Hepatic stellate cell (primary cell): ENCODE measurements at places on chromosomes 13 and 19.

- DNase-seq: no peak
Measured at GRCh38 chr13:26310470-26310869, 56.5 kb downstream of the CDK8 start.

- DNase-seq: peak; percentile 83
Measured at GRCh38 chr19:54418030-54418929, 3.0 kb downstream of the TTYH1 start.

DNA sequence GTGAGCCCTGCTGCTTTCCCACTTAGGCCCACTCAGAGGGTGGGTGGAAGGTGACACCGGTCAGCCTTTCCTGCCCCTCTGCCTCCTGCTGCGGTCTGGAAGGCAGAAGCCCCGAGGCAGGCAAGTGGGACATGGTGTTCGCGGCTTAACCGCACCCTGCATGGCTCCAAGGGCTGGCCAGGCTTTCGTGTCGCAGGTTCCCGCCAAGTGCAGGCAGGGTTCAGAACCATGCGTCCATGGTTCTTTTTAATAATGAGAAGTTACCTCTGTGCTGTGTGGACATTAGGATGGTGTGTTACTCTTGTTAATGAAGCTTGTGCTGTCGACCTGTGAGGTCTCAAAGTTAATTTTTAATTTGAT lies 986 bp downstream of the DGKH start:
- DNase-seq: no peak

GRCh38 chr19:41174297-41174928 lies 18.6 kb upstream of the CYP2S1 start:
- no peak for DNase-seq

GRCh38 chr13:77530875-77531274 lies 4.6 kb upstream of the SCEL start:
- DNase-seq: no peak

GRCh38 chr13:43688227-43688907 lies 98.4 kb downstream of the ENOX1 start:
- DNase-seq: no peak

- peak; percentile 17 for DNase-seq
Measured at GRCh38 chr13:29436291-29436690, 159.2 kb downstream of the SLC7A1 start.

DNA sequence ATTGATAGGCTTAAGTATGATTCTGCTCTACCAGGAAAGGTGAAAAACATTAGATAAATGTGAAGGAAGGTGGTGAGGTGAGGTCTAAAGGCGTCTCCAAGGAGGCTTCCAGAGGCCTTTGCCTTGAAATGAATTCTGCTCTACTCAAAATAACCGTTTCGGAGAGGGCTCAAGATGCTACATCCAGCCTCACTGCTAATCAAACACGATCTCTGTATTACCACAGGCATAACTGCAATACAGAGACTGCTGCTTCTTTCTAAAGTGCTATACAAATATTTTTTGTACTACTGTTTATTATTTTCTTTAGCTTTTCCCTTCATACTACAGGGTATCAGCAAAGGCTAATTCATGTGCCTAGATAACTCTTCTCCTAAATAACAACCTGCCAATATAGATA lies 16.8 kb downstream of the MBNL2 start:
- no peak for DNase-seq

DNA sequence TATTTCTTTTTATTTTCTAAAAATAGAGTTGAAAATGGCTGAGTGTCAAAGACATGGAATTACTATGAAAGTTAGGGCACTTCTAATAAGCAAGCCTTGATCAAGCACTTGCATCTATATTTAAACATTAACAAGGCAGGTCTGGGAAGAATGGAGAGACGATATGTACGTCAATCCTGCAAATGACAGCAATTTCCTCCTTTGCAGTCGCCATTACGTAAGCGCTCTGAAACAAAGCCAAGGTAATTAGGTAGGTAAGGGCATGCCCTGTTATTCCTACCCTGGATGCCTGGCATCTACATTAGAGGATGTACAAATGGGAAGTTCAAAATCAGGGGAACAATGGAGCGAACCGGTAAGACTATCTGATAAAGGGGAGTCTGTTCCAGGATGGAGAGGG lies 664.0 kb upstream of the ARGLU1 start:
- no peak for DNase-seq

- DNase-seq: peak; percentile 97
Measured at GRCh38 chr19:54209811-54210494, 9.3 kb downstream of the RPS9 start.

DNA sequence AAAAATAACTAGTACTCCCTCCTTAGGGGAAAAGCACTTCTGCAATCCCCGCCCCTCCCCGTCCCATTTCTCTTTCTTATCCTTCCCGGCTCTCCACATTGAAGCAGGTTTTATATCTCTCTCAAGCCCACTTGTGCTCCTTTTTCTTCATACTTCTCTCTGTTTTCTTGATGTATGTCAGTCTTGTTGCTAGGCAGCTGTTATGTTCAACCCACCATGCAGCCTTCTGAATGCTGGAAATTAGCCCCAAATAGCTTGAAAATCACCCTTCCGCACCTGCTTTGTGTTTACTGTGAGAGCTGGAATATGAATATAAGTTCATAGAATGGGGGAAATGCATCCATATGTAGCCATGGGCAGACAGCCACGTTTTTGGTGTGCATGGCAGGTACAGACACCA lies 461.4 kb downstream of the MYO16 start:
- DNase-seq: no peak

GRCh38 chr19:48815870-48816501 lies 5.2 kb upstream of the BCAT2 start:
- DNase-seq: no peak

DNA sequence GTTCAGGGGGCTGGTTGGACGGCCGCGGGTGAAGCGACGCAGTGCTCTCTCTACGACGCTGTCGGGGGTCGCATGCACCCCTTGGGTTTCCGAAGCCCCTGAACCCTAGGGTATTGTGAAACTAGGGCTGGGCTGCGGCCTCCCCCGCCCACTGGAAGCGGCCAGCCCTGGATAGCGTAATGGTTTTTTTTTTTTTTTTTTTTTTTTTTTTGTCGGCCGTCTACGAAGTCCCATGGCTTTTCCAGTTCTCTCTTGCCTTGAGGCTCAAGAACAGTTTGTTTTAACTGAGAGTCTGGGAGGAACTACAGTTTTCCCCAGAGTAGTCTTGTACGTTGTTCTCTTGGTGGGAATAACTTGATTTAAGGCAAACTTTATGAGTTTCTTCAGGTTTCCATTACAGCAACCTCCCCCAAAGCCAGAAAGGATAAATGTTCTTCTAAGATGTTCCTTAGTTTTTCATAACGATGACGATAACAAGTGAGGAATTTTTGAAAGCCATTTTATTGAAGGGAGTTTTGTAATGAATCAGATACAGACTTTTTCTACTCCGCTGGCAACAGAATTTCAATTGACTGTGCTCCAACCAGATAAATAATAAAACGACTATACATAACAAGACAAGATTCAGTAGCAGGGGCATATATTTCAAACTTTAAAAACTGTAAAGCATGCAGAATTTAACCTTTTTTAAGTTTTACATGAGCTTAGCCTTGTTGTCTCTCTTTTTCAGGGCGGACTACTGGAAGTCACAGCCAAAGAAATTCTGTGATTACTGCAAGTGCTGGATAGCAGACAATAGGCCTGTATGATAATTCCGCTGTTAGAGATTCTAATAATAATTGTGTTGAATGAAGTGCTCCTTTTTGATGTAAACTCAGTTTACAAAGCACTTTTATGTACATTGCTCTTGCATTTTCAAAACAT lies 867 bp downstream of the WBP4 start:
- peak; percentile 58 for DNase-seq

GRCh38 chr13:110407021-110407420 lies 99.9 kb downstream of the COL4A2 start:
- DNase-seq: no peak

GRCh38 chr13:25192936-25193335 lies 20.8 kb upstream of the AMER2 start:
- DNase-seq: no peak

DNA sequence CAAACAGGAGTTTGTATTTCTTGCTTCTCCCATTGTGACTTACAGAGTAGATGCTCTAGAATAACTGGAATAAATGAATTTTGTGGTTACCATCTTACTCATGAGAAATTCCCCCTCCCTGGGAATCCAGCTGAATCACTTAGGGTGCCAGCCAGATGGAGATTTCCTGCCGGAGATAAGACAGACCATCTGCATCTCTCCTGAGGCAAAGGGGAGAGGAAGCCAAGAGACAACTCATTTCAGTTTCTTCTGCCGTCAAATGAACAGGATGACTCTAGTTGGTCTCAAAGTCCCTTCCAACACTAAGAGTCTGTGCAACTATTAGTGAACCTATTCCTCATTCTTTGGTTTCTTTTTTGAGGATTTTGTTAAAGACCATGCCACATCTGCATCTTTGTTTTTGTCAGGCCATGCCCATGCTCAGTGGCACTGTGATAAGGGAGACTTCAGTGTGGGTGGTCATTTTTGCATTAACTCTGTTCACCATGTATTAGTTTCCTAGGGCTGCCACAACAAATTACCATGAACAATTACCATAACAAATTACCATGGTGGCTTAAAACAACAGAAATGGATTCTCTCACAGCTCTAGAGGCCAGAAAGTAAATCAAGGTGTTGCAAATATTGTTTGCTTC lies 112.8 kb downstream of the NDFIP2 start:
- no peak for DNase-seq

DNA sequence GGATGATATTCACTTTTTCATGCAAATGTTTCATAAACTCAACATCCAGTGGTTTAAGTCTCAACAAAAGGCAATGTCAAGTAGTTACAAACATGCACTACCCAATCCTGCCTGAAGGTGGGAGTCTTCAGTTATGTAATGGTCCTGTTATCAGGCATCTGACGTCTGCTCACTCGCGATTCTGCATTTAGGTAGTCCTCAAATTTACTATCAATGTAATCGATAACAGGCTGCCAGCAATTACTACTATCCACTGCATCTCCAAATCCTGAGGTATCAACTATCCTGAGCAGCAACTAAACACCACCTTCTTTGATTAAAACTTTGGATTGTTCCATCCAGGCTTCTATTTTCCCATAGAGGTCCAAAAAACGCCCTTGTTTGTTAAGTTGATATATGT lies 51.2 kb downstream of the NLRP12 start:
- DNase-seq: peak; percentile 49

GRCh38 chr19:10898633-10899032 lies 27.3 kb downstream of the CARM1 start:
- no peak for DNase-seq
